NCI-H187 (cell line): ENCODE measurements at places on chromosomes 2 and 18.

DNA sequence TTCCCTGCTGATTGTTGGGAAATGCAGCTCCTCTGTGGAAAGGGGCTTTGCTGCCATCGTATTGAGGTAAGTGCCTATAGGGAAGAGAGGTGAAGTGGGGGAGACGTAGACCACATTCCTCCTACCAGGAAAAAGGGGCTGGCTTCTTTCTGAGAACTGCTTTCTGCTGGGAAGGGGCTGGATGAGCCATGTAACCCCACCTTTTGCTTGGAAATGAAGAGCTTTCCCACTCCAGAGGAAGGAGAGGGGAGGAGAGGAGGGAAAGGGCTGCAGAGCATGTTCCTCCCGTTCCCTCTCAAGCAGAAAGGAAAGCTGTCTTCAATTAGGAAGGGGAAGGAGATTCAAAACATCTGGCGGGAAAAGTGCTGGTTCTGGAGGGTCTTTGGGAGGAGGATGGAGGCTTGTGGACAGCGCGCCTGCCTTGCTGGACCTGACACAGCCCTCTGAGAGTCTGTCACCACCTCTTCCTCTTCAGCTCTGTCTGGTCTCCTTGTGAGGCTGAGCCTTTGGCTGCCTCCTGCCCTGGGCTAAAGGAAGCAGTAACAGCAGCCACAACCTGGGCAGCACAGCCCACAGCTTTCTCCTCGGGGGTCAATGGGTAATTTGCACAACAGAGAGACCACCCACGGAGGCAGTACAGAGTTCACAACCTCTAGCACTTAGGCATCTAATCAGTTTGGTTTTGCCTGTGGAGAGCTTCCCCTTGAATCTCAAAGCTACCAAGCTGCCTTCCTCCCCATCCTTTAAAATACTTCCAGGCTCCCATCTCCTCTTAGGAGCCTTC, 410.0 kb upstream of the TNP1 start:
- DNase-seq: no peak

GRCh38 chr18:47968721-47969120, 38.3 kb upstream of the SMAD2 start:
- DNase-seq: no peak

DNA sequence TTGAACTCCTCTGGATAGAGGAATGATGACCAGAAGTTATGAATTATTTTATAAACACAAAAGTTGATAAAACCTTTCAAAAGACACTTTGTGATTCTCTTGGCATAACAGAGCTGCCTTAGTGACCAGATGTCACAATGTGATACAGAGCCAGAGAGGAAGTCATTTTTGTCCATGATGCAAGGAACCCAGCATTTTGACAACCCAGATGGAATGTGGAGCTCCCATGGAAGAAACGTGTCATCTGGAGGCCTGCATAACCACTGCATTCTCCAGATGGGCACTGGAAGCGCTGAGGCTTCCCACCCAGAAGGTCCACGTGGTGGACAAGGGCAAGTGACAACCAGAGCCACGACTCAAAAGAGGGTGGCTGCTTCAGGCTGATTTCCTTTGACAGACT, 30.1 kb downstream of the HRH4 start:
- DNase-seq: no peak

DNA sequence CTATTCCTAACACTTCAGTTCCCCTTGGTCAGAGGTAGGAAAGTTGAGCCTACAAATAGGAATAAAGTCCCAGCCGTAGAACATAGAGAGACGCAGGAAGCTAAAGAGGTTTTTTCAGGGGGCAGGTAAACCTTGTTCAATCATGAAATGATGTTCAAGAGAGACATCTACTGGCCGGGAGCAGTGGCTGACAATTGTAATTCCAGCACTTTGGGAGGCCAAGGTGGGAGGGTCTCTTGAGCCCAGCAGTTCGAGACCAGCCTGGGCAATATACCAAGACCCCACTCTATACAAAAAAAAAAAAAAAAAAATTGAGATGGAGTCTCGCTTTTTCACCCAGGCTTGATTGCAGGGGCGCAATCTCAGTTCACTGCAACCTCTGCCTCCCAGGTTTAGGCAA, 66.7 kb upstream of the DNAJC10 start:
- DNase-seq: peak; percentile 0

DNA sequence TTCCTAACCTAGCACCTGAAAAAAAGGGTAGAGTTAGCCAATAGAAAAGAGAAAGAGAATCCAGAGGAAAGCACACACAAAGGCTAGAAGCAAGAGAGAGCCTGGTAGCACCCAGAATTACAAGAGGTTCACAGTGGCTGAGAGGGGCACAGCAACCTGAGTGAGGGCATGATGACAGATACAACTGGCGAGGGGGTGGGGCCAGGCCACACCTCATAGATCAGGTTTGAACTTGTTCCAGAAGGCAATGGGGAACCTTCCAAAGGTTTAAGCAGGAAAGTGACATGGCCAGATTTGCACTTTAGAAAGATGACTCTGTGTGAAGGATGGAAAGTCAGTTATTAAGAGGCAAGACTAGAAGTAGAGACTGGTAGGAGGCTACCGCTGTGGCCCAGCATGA, 148.0 kb downstream of the TTC32 start:
- no peak for DNase-seq

GRCh38 chr2:238597638-238598528, 171.2 kb downstream of the ASB1 start:
- no peak for DNase-seq

DNA sequence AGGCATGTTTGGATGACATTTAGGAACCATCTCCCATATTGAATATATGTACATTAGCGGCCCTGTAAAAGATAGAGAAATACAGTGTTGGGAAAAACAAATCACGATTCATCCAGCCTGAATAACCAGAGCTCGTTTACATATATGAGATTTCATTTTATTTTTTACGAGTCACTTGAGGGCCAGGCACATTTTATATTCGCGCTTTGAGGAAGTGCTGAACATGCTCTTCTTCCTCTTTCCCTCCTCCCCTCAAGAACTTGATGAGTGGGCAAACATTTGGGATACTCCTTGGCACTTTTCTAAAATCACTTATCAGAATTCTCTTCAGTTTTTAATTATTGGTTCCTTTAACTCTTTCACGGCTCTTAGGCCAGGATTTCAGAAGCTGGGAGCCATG, 268.0 kb upstream of the TANK start:
- DNase-seq: no peak

DNA sequence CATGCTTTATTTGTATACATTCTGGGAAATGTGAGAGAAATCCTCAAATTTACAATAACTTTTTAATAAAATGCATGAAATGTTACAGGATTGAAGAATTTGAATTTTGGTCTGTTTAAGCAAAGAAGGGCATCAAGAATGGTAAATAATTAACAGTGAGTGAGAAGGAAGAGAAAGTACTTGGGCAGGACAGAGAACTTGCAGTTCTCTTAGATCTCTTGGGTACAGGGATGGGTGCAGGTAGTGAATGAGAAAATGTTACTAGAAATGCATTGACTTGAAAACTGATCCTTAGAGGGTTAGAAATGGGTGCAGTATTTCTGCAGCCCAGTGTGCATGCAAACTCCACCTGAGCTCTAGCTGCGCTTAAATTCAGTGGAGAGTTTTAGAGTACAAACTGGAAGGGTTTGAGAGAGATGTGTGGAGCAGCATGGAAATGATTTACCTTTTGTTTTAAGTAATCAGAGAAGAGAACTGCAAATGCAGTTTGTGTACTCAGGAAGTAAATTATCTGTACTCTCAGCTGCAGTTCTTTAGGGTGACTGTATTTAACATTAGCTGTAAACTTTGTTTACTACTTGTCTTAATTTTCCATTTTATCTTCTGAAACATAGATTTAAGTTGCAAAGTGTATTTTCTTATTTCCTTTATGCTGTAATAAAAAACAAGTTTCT, 51.0 kb upstream of the RAB27B start:
- DNase-seq: no peak

- DNase-seq: no peak
These were observed 613.3 kb downstream of the TSN start for GRCh38 chr2:122368576-122369243.

GRCh38 chr2:133431289-133431688, 137.0 kb downstream of the NCKAP5 start:
- DNase-seq: no peak

DNA sequence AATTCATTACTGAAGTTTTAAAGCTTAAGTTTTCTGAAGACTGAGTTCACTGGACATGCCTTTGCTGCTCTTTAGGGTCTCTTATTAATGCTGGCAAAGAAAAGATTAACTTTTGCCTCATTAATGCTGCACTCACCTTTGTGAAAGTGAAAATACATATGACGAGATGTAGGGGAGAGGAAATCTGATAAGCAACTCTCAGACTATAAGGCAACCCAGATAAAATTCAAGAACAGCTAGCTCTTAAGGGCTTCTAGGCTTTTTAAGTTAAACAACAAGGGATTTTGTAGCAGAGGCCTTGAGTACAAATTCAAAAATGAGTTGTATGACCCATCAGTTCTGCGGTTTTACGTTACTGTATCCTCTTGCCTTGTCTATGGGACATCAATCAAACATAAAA, 143.7 kb downstream of the USP34 start:
- no peak for DNase-seq

DNA sequence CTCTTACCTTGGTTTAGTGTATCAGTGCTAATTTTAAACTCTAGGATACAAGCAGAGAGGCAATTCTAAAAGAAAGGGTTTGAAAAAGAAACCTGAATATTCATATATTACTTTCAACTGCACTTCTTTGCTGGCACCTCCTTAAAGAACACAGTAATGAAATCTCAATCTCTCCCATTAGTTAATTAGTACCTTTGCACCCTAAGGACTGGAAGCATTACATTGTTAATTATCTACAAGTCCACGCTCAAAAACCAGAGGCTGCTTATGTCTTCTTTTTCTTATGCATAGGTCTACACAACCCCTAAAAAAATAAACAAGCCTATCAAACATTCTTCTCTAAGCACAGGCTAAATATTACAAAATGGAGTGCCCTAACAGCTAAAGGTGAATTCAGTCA, 20.2 kb downstream of the EPHA4 start:
- no peak for DNase-seq

DNA sequence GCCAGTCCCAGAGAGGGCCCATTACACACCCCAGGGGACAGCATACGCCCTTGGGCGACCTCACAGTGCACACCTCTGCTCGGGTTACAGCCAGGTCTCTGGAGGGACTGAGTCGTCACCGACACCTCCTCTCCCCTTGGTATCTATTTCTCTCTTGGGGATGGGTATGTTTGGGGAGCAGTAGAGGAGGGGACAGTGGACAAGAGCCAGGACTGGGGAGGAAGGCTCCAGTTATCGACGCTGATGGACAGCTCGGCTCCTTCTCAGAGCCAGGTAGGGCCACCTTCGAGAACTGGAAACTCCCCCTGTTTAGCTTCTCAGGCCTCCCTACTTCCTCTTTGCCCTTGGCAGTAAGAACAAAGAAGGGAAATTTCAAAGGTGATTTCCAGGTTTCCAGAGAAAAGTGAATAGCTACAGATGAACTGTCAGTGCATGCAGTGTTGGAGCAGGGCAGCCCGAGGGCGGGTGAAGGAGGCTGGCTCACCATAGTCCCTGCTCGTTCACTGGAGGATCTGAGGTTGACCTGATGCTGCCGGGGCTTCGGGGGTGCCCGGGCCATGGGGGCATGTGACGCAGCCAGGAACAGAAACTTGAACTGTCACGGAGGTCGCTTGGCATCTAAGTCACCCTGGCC, 4.4 kb upstream of the SEMA4C start:
- DNase-seq: no peak

- DNase-seq: no peak
These were observed 123.5 kb downstream of the PRKRA start for GRCh38 chr2:178327516-178327915.

DNA sequence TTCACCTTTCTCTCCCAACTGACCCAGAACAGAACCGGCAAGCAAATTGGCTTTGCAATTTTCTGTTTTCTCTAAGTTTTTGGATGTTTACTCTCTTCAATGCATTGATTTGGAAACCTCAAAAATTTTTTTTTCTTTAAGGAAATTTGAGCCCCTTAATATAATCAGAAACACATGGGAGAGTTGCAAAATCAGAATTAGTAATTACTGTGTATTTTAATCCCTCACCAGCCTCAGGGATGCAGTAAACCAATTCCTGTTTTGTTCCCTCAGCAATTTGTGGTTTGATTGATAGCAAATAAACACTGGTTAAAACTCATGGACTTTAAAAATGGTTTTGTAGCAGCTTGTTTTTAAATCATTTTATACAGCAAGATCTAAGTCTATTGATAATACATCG, 281.5 kb downstream of the NEDD4L start:
- no peak for DNase-seq

DNA sequence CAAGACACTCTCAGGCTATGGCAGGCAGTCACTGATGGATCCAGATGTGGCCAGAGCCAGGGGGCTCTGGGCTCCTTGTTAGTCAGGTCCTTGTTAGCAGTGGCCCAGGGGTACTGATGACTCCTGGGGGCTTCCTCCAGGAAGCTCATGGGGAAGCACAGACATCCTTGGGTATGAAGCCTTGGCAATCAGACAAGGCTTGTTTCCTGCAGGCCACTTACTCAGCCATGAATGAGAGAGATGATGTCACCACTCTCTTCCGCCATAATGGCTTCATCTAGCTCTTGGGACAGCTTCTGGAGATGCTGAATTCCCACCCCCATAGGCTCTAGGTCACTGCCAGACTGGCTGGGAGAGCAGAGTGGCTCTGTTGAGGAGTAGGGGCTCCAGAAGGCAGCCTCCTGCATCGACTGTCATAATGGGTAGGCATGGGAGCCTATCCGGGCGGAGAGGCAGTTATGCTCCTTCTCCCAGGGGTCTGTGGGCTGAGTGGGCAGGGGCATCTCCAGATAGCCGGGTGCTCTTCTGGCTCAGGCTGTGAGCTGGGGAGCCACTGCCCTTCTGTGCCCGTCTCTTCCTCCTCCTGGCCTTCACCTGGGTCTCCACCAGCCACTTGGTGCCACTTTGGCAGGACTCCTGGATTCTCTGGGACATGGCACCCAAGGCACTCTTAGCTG, 40.2 kb upstream of the BMPR2 start:
- DNase-seq: no peak

DNA sequence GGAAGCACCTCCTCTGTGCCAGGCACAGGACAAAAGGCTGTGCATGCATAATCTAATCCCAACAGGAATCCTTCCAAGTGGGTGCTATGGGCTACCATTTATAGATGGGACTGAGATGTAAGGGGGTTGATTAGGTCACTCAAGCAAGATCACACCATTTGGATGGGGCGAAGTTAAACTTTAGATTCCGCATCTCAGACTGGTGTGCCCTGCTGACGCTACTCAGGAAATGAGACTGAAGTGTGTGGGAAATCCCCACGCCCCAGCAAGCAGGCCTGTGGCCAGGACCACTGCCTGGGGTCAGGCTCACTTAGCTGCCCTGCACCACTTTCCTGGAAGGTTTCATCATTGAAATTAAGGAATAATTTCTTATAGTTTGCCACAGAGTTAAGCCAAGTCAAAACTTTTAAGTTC, 70.5 kb upstream of the PPP1CB start:
- no peak for DNase-seq

- DNase-seq: no peak
These were observed 255.2 kb downstream of the LPIN1 start for GRCh38 chr2:12001621-12002020.
